ENCODE measurements at places on chromosomes 4 and X. TPM values are rescaled to one million over a fixed set of nuclear protein-coding genes. Genes with fewer than 3 reads are reported as not detected.

MUC7 gene
- total RNA-seq: not detected

ADH1C gene
- total RNA-seq: not detected

- peaks cover 4% of the 10 kb centered on the region for H3K27me3 ChIP-seq
- H3K4me3 ChIP-seq: no peak overlapping the region
- no peaks in the 10 kb centered on the region for H3K36me3 ChIP-seq
- H3K4me1 ChIP-seq: peaks cover 5% of the 10 kb centered on the region
- DNase-seq: no peak
Observed at GRCh38 chr4:154614306-154614705, 1.9 kb upstream of the FGG start.

DNA sequence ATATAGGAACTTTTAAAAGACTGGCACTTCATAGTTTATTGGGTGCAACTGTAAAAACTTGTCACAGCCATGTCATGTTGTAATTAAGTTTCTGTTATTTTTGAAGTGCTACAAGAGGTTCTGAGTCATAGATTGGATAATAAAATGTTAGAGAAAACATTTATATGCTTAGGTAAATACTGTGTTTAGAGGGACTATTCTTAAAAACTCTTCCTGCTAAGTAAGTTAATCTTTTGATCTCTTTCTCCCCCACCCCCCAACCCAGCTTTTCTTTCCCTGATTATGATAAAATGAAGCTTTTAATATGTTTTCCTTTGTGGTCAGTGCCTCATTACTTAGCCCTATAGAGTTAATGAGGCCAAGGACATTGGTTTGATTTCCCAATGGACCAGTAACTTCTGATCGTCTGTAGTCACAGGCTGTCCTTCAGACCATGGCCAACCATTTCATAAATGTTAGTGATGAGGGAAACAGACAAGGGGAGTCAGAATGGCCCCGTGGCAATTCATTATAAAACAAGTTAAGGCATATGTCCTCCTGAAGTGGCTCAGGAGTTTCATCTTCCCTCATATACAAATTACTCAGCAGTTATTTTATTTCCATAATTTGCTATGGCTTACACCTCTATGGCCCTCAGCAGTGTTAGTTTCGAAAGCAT is 3.9 kb upstream of the PDLIM5 start:
- no peaks in the 10 kb centered on the region for H3K27me3 ChIP-seq
- DNase-seq: no peak
- peak overlapping the region; percentile 1 for H3K4me3 ChIP-seq
- H3K27ac ChIP-seq: no peak overlapping the region
- H3K4me1 ChIP-seq: peaks cover 3% of the 10 kb centered on the region
- H3K36me3 ChIP-seq: no peaks in the 10 kb centered on the region

DNA sequence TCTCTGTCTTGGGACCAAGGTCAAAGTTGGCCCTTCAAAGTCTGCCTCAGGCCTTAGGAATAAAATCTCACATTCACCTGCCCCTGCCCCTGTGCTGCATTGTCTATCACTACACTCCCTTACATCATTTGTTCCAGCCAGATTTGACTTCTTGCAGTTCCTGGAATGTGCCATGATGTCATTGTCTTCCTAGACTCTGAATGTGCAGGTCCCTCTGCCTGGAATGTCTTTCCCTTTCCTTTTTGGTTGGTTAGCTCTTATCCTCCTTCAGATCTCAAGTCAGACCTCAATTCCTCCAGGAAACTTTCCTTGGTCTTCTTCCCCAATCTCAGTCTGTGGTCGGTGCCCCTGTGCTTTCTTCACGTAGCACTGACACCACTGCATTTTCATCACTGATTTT is 67.7 kb upstream of the EFNB1 start:
- H3K4me3 ChIP-seq: no peak overlapping the region
- H3K27ac ChIP-seq: no peak overlapping the region
- H3K27me3 ChIP-seq: no peaks in the 10 kb centered on the region
- no peak for DNase-seq

- no peaks in the 10 kb centered on the region for H3K27me3 ChIP-seq
- H3K4me1 ChIP-seq: peaks cover 3% of the 10 kb centered on the region
- DNase-seq: no peak
- H3K4me3 ChIP-seq: peak overlapping the region; percentile 12
Observed at GRCh38 chrX:103360916-103361315, 4.6 kb downstream of the TCEAL9 start.
